CD4-positive, alpha-beta T cell treated with Interleukin-10 for 1 hour (primary cell): ENCODE measurements at places on chromosomes 2 and 18.

- no peak for DNase-seq
Observed at GRCh38 chr2:138071720-138072719, 107.7 kb downstream of the HNMT start.

DNA sequence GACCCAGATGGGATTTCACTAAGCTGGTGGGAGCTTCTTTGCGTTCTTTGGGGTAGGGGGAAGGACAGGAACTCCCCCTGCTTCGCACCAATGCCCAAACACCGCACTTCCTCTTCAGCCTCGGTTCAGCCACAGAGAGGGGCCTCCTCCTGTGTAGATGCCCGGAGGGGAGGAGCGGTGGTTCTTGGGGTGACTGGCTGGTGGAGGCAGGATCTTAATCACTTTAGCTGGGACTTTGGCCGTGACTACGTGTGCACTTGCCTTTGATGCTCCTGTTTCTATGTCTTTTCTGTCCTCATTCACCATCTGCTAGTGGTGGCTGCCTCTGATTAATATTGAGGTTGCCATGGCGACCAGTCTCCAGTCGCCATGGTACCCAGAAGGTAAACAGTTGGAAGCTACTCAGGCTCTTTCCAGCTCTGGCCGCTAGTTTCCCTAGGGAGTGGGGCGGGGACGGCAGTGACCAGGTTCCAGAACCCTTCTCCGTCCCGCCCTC, 1.9 kb downstream of the CNGA3 start:
- DNase-seq: no peak

- no peak for DNase-seq
Observed at GRCh38 chr2:227864161-227864756, 7.2 kb upstream of the DAW1 start.

- no peak for DNase-seq
Observed at GRCh38 chr2:144403933-144404332, 116.0 kb downstream of the ZEB2 start.

DNA sequence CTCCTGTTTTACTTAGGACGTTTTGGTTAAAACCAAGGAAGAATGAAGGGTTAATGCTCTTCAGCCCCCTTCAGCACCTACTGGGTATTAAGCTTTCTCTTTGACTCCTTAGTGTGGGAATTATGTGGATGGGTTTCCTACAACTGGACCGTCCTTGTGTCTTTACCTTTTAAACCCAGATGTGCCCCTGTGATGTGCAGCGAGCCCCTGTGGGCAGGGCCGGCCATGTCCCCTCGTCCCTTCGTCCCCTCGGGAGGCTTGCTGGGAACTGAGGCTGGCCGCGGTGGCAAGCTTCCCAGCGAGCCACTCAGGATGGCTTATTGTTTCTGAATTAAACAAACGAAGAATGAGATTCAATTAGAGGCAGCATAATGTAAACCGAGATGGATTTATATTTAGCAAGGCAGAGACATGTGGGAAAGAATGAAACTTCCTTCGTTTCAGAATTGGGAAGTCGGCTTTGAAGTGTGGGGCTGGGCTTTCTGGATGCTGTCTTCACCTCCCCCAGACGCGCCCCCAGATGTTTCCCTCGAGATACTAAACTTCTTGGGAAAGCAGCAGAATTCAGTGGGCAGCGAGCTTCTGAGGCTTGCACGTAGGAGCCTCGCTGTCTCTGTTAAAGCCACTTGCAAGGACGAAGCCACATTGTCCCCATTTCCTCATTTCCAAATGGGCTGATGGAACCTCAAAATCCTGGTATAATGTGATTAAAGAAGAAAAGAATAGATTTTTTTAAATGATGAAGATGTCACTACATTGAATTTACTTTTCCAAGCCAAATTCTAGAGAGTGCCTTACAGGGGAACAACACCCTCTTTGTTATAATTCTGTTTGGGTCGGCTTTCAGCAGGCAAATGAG, 146.0 kb downstream of the VAPA start:
- no peak for DNase-seq

DNA sequence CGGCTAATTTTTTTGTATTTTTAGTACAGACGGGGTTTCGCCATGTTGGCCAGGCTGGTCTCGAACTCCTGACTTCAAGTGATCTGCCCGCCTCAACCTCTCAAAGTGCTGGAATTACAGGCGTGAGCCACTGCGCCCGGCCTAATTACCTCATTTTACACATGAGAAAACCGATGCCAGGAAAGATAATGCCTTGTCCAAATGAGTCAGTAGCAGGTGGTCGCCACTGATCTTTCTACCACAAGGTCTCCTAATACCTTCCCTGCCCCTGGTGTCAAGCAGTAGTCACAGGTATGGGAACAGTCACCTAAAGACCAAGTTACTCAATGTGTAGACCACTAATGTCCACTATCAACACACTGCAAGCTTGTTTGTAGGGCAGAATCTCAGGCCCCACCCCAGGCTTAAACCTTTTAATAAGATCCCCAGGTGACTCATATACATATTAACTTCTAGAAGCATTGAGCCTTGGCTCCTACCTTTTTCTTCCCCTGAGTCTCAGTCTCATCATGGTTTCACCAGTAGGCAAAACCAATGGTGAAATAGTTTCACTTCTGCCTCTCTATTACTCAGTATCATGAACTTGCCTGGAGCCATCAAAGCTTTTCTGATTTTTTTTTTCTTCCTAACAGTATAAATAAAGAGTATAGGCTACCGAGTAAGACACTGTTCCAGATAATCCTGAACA, 6.9 kb upstream of the EPB41L5 start:
- DNase-seq: no peak

GRCh38 chr2:25165992-25166875, 2.1 kb downstream of the POMC start:
- peak; percentile 58 for DNase-seq

- no peak for DNase-seq
Observed at GRCh38 chr2:239467281-239467955, 66.6 kb upstream of the HDAC4 start.

DNA sequence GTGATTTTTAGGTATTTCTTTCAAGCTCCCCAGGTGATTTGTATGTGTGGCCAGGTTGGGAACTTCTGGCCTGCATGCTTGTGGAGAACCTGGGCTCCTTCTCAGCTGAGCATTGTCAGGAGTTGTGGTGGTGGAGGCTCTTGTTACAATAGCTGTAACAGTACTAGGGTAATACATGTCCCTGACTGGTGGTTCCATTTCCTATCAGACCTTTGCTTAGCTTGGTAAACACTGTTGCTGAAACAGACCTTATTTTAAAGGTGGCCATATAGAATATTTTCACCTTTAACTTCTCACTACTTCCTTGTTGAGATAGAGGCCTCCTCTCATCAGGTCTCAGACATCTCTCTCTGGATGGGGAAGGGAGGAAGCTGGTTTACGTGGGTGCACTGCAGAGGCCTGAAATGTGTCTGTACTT, 79.2 kb downstream of the SETBP1 start:
- DNase-seq: peak; percentile 15

GRCh38 chr2:12803607-12804006, 86.9 kb downstream of the TRIB2 start:
- DNase-seq: no peak

DNA sequence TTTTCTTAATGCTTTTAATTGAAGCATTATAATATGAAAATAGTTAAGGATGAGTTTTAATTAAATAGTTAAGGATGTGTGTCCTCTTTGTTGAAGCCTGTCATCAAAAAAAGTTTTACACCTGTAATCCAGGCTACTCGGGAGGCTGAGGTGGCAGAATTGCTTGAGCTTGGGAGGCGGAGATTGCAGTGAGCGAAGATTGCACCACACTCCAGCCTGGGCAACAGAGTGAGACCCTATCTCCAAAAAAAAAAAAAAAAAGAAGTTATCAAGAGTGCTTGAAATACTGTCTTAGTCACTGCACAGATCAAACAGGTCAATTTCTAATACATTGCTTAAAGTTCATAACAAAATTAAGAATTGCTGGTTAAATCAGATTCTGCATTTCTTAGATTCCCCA, 193.6 kb downstream of the CD226 start:
- no peak for DNase-seq

DNA sequence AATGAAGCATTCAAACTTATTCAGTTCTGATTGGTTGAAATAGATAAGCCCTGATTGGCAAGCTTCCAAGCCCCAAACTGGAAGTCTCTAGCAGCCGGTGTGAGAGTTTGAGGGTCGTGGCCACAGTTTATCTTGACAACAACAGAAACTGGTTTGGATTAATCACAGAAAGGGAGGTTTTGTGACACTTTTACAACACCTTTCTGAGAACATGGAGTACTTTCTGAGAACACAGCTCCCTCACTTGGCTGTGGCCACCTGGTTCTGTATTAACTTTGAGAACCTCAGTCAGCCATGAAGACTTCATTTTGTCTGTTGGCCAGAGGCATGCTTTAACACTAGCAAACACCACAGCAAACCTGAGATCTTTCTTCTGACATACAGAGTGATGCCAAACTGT, 280.7 kb upstream of the VWC2L start:
- no peak for DNase-seq

- DNase-seq: no peak
Observed at GRCh38 chr2:54260241-54260595, 4.2 kb upstream of the TSPYL6 start.

DNA sequence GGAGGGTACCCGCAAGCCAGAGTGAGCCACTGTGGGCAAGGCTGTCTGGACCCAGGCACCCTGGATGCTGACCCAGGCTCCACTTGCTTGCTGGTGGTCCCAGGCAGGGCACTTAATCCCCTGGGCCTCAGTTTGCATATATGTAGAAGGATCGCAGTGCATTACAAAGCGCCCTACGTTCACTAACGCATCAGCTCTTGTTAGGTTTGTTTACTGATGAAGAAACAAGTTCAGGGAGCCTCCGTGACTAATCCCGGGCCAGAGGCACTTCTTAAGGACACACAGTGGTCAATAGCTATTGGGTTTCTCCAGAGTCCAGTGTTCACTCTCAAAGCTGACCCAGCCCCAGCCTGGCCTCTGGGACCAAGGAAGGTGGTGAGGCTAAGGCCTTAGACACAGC, 70.2 kb downstream of the LBH start:
- DNase-seq: no peak

DNA sequence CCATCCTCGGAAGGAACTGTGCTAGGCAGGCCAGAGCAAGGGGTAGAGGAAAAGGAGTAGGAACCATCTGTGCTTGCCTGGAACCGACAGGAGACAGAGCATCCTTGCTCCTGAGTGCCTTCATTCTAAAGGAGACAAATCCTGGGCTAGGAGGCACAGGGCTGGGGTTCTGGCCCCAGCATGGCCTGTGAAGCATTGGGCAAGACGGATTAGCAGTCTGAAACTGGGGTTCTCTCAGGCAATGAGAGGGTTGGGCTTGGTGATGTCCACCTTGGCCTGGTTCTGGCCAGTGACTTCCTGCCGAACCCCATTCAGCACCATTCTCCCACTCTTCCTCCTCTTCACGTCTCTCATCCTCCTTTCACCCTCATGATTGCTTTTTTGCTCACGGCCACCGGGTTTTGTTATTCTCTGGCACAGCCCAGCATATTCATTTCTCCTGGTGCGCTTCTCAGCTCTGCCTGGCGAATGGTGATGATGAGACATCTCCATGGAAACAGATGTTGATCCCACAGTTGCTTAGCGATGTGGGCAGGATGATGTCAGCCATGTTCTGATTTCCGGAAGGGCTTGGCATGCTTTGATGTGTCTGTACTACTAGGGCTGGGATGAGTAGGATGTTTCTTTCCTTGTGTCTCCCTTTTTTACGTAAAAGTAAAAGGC, 127.7 kb downstream of the CAPN13 start:
- no peak for DNase-seq

DNA sequence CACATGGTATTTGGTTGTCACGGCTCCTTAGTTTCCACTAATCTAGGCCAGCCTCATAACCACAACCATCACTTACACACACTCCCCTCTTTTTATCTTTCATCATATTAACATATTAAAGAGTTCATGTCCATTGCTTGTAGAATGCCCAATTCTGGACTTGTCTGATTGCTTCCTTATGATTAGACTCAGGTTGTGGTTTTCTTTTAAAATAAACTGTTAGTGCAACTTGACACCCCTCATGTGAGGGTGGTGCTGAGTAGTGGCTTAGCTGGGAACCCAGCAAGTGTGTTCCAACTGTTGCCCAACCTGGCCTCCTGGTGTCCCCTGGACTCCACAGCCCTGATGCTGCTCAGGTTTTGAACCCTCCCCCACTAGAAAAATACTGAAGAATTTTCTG, 20.1 kb upstream of the CD207 start:
- no peak for DNase-seq

DNA sequence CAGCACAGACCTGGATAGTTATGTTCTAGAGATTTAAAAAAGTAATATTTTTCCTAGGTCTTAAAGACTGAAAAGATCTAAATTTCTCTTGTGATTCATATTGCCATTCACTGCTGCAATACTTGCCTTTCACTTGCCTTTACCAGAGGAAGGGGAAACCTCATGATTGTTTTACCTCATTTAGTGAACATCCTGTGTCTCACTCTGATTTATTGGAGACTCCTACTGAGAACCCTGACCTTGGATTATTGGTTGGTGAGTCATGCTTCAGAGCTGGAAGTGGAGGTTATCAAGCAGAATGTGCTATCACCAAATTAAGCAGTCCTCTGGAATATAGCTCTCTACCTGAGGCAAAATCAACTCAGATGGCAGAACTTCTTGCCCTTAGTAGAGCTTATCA, 500.5 kb downstream of the TSN start:
- no peak for DNase-seq

GRCh38 chr2:159266554-159266953, 19.9 kb downstream of the WDSUB1 start:
- DNase-seq: no peak

DNA sequence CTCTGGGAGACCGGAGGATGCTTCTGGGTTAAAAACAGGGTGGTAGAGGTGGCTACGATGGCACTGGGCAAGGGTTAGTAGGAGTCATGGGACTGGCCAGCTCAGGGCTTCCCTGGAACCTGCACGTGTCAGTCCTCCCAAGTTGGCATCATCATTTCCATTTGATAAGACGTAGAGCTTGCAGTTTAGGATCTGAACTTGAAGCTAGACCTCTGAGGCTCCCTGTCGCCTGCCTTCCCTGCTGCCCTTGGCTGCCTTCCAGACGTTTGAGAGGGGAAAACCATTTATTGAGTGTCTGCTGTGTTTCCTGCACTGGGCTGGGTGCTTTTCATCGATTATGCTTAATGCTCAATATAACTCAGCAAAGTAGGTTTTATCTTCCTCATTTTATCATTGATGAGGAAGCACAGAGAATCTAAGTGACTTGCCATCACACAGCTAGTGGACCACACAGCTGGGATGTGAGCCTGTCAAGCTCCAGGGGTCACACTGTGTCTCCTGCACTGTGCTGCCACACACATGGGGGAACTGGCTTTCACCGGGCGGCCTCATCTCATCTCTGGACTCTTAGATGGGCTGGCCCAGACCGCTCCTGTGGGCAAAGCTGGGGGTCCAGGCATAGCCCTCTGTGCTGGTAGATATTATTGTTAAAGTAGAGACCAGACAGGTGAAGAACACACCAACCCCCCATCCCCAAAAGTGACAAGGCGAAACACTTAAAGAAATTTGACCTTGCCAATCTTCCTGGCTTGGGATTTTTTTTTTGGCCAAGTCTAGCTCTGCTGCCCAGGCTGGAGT, 7.8 kb downstream of the NT5DC4 start:
- no peak for DNase-seq
